ENCODE measurements at places on chromosomes 1 and 21.
A peak's percentile ranks its signal among the peaks of the same experiment; 100 is the strongest.

- no peak for DNase-seq
Observed at GRCh38 chr1:157142201-157142600, 4.0 kb upstream of the ETV3 start.

DNA sequence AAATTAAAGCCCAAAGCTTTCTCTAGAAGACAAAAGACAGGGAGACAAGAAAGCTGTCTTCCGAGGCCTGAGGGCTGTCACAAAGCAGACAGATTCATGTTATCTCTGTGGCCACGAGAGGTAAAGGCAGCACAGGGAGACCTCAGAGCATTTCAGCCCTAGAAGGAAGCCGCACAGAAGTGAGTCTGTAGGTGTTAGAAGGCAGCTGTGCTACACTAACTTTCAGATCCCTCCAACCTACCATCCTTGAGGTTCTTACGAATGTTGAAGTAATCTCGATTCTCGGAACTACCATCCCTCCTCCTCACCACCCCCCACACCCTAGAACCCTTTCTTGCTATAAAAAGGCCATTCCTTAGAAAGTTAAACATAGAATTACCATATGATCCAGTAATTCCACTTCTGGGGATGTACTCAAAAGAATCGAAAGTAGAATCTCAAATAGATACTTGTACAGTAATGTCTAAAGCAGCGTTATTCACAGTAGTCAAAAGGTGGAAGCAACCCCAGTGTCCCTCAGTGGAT lies 21.5 kb upstream of the LYST start:
- DNase-seq: peak; percentile 50

GRCh38 chr1:196459383-196459782 lies 148.9 kb downstream of the KCNT2 start:
- no peak for DNase-seq

- no peak for DNase-seq
Observed at GRCh38 chr1:3319874-3320245, 134.6 kb upstream of the ARHGEF16 start.

DNA sequence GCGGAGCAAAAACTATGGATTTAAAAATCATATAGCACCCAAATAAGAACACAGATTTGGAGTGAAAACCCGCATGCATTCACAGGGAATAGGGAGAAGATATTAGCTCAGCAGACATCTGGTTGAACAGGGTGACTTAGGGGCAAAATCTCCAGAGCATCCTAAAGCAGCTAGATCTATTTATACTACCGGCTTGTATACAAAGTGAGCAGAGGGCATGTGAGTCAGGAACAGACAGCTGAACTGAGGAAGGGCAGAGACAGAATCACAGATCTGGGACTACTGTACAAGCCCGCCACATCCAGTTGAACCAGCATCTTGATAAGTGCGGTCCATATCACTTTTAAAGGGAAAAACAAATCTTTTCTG lies 35.2 kb upstream of the EXOSC10 start:
- no peak for DNase-seq

DNA sequence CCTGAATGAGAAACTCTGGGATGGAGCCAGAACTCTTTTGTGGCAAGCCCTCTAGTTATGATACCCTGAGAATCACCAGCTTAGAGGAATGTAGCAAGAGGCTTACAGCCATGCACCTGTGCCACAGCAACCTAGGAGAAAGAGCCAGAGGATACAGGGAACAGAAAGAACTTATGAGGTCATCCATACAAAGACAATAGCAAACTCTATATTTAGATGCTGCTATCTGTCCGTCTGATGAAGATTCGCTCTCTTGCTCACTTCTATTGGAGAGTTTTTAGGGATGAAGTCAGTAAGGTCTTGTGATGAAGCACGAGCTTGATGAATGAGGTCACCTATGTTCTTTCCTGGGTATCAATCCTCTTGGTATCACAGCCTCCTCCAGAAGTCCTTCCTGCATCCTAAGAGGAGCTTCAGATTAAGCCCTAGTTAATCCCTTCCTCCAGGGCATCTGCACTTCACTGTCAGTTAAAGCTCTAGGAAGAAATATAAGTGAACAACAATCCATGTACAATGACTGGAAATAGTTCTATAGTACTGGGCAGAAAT lies 185.6 kb downstream of the DAB1 start:
- no peak for DNase-seq

Data from stimulated activated CD4-positive, alpha-beta T cell treated with anti-CD3 and anti-CD28 coated beads, Interleukin-4, amount 100 ng/mL, for 1 hour (primary cell).